ENCODE measurements at places on chromosomes 16 and 17.
A peak's percentile ranks its signal among the peaks of the same experiment; 100 is the strongest.

DNA sequence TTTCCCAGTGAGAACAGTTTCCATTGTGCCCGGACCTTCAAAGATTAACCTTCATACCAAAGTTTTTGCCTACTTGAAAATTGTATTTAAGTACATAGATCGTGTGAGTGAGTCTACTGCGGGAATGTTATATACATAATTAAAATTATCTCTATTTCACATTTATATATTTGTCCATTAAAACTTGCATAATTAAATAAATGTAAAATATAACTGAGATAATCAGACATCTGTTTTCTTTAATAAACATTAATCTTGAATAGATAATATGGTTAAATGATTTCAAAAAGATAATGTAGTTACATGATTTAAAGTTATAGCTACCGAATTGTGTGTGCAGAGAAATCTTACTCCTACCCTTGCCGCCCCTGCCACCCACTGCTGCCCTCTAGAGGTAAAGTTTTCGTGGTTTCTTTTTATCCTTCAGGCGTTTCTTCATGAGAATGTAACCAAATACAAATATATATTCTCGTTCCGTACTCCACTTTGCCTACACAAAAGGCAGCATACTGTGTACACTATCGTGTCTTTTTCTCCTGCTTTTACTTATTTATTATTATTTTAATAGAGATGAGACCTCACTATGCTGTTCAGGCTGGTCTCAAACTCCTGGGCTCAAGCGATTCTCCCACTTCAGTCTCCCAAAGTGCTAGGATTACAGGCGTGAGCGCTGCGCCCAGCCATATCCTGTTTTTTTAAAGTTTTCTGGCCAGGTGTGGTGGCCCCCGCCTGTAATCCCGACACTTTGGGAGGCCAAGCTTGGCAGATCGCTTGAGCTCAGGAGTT, 35.6 kb downstream of the RPA1 start:
- DNase-seq = peak; percentile 1

DNA sequence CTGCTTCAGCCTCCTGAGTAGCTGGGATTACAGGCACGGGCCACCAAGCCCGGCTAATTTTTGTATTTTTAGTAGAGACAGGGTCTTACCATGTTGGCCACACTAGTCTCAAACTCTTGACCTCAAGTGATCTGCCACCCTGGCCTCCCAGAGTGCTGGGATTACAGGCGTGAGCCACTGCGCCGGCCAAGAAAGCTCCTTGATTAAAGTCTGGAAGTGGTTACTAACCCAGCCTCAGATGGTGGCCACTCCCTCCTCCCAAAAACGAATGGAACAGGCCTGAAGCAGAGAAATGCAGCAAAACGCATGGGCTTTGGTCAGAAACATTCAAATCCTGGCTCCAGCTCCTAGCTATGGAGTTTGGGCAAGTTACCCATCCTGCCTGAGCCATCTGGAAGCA, 11.3 kb downstream of the FKBP10 start:
- no peak for DNase-seq

GRCh38 chr17:42530952-42531454, 5.0 kb upstream of the NAGLU start:
- DNase-seq = no peak

DNA sequence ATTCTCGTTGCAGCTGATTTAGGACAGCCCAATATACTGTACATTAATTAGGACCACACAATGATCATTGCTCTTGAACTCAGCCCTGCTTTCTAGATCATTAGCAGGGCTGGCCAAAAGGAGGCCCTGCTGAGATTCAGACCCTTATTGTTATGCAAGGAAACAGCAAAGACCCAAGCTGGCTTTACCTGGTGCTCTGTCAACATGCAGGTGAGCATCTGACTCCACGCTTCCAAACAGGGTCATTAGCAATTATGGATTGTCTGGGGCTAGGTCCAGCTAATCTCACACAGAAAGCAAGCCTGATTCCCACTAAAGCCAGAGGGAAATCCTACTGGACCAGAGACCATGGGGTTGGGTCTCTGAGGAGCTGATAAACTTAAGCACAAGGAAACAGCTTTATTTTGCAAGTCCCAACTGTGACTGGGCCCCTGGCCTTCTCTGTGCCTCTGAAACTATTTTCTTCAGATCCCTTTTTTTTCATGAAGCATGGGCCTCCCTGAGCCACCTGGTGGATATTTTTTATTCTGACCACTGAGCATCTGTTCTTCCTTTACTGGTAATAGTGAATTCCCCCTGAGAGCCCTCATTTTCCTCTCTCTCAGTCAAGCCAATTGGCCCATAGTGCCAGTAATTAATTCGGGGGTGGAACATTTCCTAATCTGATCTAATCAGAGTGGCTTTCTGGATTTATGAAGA, 236.1 kb downstream of the GRIN2A start:
- DNase-seq = no peak

DNA sequence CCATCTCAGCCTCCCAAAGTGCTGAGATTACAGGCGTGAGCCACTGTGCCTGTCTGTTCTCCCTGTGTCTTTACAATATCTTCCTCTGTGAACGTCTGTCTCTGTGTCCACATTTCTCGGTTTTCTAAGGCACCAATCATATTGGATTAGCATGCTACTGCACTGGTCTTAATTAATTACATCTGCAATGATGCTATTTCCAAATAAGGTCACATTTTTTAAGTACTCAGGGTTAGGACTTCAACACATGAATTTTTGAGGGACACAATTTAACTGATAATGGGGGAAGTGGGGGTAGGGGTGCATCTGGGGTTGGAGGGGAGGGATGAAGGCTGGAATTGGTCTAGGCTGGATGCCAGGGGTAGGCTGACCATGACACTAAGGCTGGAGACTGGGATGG, 102.6 kb downstream of the N4BP1 start:
- no peak for DNase-seq

DNA sequence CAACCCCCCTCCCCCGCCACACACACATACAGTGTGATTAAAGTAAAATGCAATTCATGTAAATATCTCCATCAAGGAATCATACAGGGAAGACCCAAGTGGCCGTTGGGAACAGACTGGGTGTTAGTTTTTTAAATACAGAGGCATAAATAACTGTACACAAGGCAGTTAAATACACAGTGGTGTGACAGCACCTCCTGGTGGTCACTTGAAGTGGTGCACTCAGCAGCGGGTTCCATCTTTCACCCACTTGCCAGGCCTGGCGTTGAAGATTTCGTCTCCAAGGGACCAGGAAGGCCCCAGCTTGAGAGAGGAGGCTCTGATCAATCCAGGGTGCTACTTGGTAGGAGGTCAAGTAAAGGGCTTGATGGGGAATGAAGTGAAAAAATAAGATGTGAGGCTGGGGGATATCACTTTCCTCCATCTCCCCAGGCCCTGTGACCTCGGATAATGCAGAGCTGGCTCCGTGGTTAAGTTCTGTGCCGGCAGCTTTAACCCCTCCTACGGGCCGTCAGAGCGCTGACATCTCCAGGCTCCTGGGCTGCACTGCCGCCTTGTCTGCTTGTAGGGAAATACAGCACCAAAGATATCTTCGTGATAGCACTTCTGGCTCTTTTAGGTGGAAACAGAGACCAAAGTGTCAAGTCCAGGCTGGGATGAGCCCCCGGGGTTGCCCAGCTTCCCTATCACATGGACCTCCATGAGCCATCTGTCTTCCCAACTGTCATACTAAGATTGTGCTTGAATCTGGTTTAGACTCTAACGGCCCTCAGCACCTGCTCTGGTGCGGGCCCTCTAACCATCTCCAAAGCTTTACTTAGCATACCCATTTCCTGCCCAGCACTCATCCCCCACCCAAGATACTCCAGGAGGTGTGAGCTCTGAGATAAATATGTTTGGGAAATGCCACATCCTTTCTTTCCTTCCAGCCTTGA, 20.7 kb downstream of the LGALS9 start:
- DNase-seq = peak; percentile 55

DNA sequence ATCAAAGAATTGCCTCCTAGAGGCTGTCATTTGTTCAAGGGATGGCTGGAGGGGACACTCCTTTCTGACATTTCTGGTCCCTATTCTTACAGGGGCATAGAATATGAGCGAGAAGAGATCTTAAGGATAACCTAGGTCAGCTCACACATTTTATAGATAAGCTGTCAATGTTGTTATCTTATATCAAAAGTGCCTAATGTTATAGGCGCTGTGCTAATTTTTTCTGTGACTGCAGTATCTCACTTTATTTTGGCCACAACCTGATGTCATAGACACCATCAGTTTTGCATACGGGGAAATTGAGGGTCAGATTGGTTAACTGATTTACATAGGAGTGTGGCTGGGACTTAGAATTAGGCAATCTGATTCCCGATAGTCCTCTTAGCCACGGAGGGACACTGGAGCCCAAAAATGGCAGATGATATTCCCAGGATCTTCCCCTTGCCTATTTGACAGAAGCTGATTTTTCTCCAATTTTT, 1.2 kb downstream of the CPD start:
- no peak for DNase-seq

All from activated naive CD4-positive, alpha-beta T cell (primary cell).